Activated T-cell treated with anti-CD3 and anti-CD28 coated beads for 1 hour (primary cell): ENCODE measurements at places on chromosomes 7 and 10.

DNA sequence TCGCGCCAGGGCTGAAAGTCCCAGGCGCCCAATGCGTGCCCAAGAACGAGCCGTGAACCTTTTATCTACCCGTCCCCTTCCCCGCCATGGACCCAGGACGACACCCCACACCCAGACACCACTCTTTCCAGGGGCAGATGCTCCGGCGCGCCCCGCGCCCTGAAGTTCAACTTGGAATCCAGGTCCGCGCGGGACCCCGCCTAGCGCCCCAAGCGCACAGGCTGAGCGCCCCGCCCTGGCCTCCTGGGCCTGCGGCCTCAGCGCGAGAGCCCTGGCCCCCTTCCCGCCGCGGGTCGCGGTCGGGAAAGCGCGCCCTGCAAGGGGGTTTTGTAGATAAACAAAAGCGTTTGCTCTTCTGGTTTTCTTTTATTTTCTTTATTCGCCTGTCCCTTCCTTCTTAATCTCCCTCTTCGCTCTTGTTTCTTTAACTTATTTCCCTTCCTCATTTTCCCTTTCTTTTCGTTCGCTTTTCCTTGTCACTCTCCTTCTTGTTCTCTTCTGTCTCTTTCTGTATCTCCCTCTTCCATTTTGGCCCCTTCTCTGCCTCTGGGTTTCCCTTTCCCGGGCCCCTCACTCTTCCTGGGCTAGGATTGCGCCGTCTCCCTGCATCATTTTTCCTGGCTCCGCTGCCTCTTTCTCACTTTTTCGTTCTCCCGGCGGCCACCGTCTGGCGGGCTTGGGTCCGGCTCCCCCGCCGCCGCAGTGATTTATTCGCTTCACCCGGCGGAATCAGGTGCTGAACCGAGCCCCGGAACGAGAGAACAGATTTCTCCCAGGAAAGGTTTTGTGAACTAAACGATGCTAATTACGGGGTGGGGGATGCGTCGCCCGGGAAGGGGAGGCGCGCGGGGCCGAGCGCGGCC lies 15.3 kb upstream of the PAX2 start:
- DNase-seq: no peak

DNA sequence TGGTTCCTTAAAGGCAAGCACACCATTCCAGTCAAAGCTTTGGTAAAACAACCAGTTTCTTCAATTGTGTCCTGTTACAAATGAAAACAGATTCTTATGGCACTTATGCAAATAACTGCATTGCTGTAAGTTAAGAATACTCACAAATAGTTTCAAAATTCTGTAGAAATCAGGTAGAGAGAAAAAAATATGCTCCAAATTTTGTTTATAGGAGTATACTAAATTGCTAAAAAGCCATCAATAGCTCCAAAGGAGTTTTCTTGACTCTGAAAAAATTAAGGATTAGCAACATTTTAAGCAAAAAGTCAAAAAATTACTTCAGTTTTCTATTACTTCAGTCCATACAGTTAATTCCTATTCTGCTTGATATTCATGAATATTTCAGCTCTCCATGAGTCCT lies 51.3 kb upstream of the KAT6B start:
- no peak for DNase-seq

GRCh38 chr7:28618383-28618782 lies 206.1 kb downstream of the CREB5 start:
- DNase-seq: no peak

- DNase-seq: no peak
Observed at GRCh38 chr7:36279200-36279925, 110.3 kb upstream of the ANLN start.

GRCh38 chr10:1003884-1004670 lies 15.8 kb downstream of the GTPBP4 start:
- DNase-seq: no peak

GRCh38 chr10:74047871-74048270 lies 50.0 kb downstream of the VCL start:
- DNase-seq: no peak

GRCh38 chr7:92762851-92763250 lies 73.5 kb downstream of the CDK6 start:
- no peak for DNase-seq

GRCh38 chr10:107914450-107915214 lies 750.1 kb upstream of the SORCS1 start:
- no peak for DNase-seq

DNA sequence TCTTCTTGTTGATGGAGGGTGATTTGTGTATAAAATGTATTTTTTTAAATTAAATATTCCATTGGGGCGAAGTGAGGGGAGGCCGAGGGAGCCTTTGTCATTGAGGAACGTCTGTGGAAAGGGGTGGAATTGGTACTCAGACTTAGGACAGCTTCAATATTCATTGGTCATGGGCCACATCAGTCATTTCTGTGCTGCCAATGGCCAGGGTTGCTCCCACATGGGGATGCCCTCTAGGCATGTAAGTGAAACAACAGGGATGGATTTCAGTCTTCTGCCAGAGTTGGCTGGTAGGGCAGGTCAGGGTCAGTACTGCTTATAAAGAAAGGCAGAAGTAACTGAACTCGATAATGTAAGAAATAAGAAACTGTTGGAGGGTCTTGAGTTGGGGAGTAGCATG lies 47.2 kb downstream of the NEURL1 start:
- DNase-seq: no peak

GRCh38 chr7:122652876-122653275 lies 46.0 kb downstream of the RNF133 start:
- DNase-seq: no peak

DNA sequence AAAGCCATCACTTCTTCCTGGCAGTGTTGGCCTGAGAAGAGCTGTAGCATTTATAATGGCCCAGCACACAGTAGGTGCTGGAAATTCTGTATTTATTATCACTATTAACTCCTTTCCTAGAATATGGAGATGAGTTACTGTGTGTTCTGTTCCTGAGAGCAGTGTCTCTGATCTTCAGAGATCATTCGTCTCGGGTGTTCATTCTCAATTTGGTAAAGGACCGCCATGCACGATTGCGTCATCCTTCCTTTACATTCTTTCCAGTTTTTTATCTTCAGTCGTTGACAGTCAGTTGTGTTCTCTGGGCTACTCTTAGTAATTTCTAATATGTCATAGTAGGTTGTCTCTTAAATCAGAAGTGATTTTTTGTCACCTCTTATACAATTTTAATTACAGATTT lies 18.6 kb downstream of the RNF32 start:
- DNase-seq: no peak

- no peak for DNase-seq
Observed at GRCh38 chr10:20686015-20686635, 211.0 kb downstream of the NEBL start.
